ENCODE measurements at places on chromosomes 5 and 9. TPM values are rescaled to one million over a fixed set of nuclear protein-coding genes. Genes with fewer than 3 reads are reported as not detected.

DNA sequence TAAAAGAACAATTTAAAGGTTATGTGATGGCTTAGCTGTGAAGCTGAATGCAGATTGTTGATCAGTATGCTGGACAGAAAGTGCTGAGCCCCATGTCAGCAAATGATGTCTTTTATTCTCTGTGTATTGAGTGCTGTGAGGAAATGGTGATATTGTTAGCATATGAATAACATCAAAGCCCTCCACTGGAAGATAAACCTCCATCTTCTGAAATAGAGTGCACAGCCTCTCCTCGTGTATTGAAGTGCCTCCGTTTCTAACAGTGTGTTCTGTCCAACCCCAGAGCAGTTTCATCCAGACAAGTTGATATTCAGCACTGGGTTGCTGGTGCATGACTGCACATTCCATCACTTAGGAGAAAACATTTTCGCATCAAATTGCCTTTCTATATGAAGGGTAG lies 242.9 kb downstream of the CSNK1G3 start:
- no peak for DNase-seq

DNA sequence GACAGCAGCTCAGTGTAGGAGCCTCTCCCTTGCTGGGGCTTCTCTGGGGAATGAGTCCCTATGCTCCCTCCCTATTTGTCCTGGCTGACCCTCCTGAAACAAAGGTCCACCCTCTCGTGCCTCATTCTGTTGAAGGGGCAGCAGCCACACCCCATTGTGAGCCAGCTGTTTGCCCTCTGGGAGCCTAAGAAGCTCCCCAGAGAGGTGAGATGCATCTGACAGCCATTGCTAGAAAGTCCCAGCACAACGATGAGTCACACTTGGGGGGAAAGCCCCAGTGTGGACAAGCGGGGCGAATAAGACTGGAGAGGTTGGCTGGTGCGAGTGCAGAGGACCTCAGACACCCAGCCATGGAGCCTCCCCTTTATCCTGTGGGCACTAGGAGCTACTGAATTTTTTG lies 101.4 kb downstream of the PPARGC1B start:
- no peak for DNase-seq

- no peak for DNase-seq
Measured at GRCh38 chr9:117293206-117294114, 121.4 kb downstream of the ASTN2 start.

Gene C5orf58
- polyA plus RNA-seq, result not detected

Gene GABRA1
- polyA plus RNA-seq, result not detected

Gene CCL27
- polyA plus RNA-seq, result not detected

Measured in sigmoid colon (tissue), 7 donors.